ENCODE measurements at places on chromosomes 11 and 22.

DNA sequence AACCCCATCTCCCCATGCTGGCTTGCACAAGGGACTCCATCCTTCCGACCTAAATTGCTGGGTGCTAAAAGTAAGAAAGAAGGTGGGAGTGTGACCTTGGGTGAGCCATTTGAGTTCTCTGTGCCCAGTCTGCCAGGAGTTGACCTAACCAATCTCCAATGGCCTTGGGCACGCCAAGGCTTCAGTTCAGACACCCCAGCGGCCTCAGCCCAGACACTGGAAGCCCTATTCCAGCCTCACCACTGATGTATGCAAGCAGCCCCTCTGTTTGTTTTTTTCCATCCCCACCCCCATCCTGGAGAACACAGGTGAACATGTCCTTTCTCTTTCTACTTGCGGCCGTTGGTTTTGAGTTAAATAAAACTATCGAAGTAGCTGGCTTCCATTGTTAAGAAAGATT lies 31.9 kb downstream of the MYH9 start:
- no peak for DNase-seq

DNA sequence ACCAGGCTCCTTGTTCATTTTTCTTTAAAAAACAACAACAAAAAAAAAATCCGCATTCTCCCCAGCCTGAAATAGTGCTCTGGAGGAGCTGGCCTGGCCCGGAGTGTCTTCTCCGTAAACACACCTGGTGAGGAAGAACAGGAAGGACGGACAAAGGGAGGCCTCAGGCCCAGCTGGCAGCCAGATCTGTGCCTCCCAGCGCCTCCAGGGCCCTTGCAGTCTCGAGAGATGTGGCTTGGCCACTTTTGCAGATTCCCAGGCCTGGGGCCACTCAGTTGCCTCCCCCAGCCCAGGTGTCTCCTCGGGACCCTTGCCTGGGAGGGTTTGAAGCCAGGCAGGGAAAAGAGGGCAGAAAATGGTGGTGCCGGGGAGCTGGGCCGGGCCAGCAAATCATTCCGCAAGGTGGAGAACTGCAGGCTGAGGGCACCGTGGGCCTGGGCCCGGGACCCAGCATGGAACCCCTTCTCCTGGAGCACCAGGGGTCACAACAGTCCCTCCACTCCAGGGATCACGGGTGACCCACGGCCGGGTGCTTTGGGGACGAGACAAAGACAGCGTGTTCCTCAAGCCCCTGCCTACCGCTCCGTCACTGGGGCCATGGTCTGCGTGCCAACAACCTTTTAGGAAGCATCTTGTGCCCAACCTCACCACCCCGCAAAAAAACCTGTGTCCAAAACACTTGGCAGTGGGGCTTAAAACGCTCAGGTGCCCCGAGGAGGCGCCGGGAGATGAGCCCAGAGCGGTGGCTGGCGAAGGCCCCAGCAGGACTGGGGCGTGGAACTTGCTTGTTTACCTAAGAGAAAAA lies 67.1 kb upstream of the WNT7B start:
- DNase-seq: peak; percentile 19

- peak; percentile 9 for DNase-seq
Observed at GRCh38 chr11:114163830-114164401, 104.4 kb downstream of the ZBTB16 start.

GRCh38 chr11:64656862-64657261 lies 65.8 kb downstream of the SLC22A12 start:
- DNase-seq: peak; percentile 50

DNA sequence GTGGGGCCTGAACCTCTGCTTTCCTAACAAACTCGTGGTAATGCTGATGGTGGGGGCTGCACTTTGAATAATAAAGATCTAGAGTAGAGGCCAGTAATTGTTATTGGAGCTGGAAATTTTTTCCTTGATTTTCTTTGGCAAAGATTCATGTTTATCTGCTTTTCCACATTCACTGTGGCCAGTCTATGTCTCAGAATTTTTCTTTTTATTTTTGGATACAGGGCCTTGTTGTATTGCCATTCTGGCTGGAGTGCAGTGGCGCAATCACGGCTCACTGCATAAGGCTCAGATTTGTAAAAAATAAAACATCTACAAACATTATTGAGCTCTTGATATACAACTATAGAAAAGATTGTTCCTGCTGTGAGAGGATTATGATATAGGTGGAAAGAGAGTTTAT lies 1.6 kb downstream of the TMEM135 start:
- no peak for DNase-seq
